Vein endothelial cell (primary cell): ENCODE measurements at places on chromosomes 3 and 15. TPM values are rescaled to one million over a fixed set of nuclear protein-coding genes. Genes with fewer than 3 reads are reported as not detected.

The GJD2 gene
- not detected in 2 replicates for total RNA-seq

The SLC22A13 gene
- total RNA-seq = under 0.01 and 0.29 TPM in 2 replicates

The CILP gene
- total RNA-seq = not detected in 2 replicates

The SLC30A4 gene
- total RNA-seq = 5.9 and 6.4 TPM in 2 replicates

The PLIN1 gene
- total RNA-seq = 0.10 TPM in 1 of 2 replicates, not detected in the other

The CCR4 gene
- total RNA-seq = 0.10 TPM in 1 of 2 replicates, not detected in the other

The MYO5C gene
- 26.1 and 36.7 TPM in 2 replicates for total RNA-seq

The PPP2R3A gene
- total RNA-seq = 13.1 and 17.3 TPM in 2 replicates

The RTP3 gene
- total RNA-seq = not detected in 2 replicates

The UBA7 gene
- 18.6 and 38.9 TPM in 2 replicates for total RNA-seq

The SLC28A2 gene
- total RNA-seq = not detected in 2 replicates

The EHHADH gene
- 1.5 and 1.6 TPM in 2 replicates for total RNA-seq

The PLA2G4E gene
- total RNA-seq = not detected in 2 replicates

The HRH1 gene
- total RNA-seq = 13.5 and 16.7 TPM in 2 replicates

The GOLGA8N gene
- total RNA-seq = 1.3 and 1.8 TPM in 2 replicates
